LNCaP clone FGC (cell line): ENCODE measurements at places on chromosomes 13 and 19.

DNA sequence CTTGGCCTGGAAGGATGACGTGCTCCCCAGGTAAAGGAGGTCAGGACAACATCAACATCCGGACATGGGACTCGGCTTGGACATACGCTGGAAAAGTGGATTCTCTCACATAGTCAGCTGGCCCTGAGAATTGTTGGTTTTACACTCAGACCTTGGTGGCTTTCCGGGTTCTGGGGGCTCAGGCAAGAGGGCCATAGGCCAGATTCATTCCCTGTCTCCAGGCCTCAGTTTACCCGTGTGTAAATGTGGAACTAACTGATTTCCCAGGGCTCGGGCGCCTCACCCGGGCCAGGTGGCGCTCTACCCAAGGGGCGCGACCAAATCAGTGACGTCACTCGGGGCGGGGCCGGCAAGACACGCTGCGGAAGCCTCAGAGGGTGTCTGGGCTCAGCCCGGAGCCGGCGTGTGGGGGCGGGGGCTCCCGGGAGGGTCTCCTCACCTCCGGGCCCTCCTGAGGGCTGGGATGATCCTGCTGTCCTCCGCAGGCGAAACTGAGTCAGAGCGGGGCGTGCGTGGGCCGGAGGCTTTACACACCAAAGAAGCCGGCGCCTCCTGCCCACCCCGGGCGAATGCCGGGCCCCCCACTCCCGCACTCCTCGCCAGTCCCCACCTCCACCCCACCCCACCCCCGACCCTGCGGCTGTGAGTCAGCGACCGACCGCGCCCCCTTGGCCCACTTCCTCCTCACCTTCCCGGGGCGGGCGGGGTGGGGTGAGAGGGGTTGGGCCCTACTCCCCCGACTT is 862 bp upstream of the VASP start:
- no peak for DNase-seq

DNA sequence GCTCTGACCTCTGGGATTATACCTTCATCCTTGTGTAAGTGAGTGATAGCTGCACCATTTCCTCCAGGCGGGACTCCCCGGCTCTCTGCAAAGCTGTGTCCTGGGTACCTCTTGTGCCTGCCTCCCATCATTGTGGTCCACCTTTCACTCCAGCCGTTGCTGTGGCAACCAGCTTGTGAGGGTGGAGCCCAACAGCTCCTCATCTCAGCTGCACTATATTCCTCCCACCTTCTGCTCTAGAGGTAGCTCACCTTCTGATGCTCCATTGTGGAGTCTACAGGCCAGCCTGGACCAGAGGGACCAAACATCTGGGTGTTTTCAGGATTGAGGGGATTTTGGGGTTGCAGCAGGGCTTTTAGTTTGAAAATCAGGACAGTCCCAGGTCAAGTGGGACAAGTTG is 708.2 kb downstream of the UQCRFS1 start:
- no peak for DNase-seq

- DNase-seq, result no peak
Observed at GRCh38 chr13:36207672-36208071, 6.7 kb downstream of the SOHLH2 start.

- DNase-seq, result no peak
Observed at GRCh38 chr13:87661471-87661870, 9.7 kb upstream of the SLITRK5 start.

GRCh38 chr13:79684371-79684770 is 203.4 kb downstream of the NDFIP2 start:
- DNase-seq, result no peak

- DNase-seq, result no peak
Observed at GRCh38 chr13:44030615-44031014, 150.9 kb downstream of the LACC1 start.

GRCh38 chr19:45087531-45087930 is 5.4 kb upstream of the PPP1R37 start:
- DNase-seq, result no peak

DNA sequence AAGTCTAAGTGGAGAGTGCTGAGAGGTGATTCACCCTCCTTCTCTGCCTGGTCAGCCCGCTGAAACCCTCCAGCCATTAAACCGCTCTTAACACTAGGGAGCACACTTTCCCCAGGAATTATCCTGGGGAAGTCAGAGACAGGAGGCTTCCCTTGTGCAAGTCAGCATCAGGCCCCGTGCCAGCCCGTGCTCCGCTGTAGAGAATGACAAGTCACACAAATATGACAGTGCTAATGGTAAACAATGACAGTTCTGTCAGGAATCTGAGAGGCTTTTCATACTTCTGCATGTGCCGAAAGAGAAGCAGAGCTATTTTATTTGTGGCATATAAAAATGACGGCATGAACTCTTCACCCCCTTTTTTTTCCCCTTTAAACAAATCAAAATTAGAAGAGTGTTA is 816.9 kb upstream of the SLC10A2 start:
- DNase-seq, result peak; percentile 95

- no peak for DNase-seq
Observed at GRCh38 chr13:97975848-97976609, 22.6 kb downstream of the IPO5 start.

DNA sequence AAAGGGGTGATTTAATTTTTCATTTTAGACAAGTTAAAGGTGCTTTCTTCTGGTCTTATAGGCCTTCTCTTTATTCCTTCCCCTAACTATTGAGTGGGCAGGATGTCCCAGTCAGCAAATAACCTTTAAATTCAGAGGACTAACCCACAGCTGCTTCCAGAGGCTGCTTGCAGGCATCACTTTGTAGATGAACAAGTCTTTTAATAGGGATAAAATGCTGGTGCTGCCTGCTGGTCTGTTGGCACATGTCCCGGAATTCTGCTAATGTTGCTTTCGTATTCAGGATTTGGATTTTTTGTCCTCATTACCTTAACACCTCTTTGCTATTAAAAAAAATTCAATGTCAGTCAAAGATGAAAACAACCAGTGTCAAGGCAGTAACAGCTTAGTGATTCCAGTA is 132.7 kb upstream of the KL start:
- peak; percentile 23 for DNase-seq

GRCh38 chr19:2043251-2043641 is 7.8 kb downstream of the MKNK2 start:
- DNase-seq, result no peak

- no peak for DNase-seq
Observed at GRCh38 chr19:35291259-35291658, 702 bp upstream of the MAG start.

GRCh38 chr13:66618702-66619101 is 611.4 kb downstream of the PCDH9 start:
- DNase-seq, result peak; percentile 14

- DNase-seq, result no peak
Observed at GRCh38 chr19:27972291-27973040, 1240.5 kb downstream of the UQCRFS1 start.

DNA sequence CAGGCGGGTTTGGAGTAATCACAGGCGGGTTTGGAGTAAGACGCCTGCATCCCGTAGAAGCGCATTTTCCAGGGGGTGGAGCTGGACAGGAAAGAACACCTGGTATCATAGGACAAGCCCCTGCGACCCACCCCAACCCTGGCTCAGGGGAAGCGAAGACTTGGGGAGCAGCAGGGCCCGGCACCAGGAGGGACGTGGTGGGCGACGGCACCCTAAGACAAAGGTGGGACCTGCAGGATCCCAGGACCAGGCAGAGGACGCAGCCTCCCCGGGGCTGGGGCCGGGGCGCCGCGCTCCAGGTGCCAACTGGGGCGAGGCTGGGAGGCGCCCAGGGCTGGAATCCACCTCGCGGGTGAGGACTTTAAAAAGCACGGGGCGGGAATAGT is 520 bp downstream of the ZNF600 start:
- no peak for DNase-seq

GRCh38 chr19:57302020-57302465 is 18.2 kb upstream of the ZNF543 start:
- DNase-seq, result no peak

GRCh38 chr13:26816881-26817280 is 56.3 kb upstream of the GPR12 start:
- DNase-seq, result no peak

GRCh38 chr19:54335164-54335563 is 3.8 kb downstream of the LILRA4 start:
- no peak for DNase-seq

GRCh38 chr13:106795847-106796246 is 227.9 kb upstream of the ARGLU1 start:
- no peak for DNase-seq

- DNase-seq, result no peak
Observed at GRCh38 chr13:65638572-65639168, 1591.5 kb downstream of the PCDH9 start.

GRCh38 chr13:111158136-111158805 is 43.2 kb downstream of the ARHGEF7 start:
- DNase-seq, result peak; percentile 82

GRCh38 chr13:113816946-113817859 is 46.7 kb downstream of the GAS6 start:
- DNase-seq, result peak; percentile 62

DNA sequence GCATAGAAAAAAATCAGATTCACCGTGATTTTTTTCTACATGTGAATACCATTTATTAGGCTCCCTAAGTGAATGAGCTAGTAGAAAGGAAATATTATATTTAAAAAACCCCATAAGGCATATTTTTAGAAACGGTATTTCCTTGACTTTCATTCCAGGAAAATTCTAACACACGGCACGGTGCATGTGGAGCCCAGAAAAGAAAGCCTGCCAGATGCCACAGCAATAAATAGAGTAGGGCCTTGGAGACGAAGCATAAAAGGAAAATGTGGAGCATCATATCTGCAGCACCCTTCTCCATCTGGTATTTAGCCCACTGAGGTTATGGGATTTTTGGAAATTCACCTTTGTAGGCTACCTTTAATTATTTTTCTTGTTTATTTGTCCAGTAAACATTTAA is 314.4 kb downstream of the ENOX1 start:
- DNase-seq, result no peak

- no peak for DNase-seq
Observed at GRCh38 chr19:39679791-39680168, 24.1 kb downstream of the LGALS16 start.

DNA sequence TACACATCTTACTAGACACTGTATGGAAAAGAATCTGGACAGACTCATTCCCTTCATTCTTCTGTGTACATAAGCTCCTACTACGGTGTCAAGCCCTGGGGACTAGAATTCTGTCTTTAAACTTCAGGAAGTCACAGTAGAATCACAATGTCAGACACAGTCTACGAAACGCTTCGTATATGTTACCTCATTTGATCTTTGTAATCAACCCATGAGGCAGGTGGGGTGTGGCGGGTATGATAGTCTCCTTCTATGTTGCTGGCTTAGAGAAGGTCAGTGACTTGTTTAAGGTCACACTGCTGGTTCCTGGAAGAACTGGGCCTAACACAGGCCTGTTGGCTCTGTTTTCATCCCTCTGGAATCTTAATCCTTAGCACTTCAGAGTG is 32.2 kb upstream of the TPT1 start:
- DNase-seq, result no peak

DNA sequence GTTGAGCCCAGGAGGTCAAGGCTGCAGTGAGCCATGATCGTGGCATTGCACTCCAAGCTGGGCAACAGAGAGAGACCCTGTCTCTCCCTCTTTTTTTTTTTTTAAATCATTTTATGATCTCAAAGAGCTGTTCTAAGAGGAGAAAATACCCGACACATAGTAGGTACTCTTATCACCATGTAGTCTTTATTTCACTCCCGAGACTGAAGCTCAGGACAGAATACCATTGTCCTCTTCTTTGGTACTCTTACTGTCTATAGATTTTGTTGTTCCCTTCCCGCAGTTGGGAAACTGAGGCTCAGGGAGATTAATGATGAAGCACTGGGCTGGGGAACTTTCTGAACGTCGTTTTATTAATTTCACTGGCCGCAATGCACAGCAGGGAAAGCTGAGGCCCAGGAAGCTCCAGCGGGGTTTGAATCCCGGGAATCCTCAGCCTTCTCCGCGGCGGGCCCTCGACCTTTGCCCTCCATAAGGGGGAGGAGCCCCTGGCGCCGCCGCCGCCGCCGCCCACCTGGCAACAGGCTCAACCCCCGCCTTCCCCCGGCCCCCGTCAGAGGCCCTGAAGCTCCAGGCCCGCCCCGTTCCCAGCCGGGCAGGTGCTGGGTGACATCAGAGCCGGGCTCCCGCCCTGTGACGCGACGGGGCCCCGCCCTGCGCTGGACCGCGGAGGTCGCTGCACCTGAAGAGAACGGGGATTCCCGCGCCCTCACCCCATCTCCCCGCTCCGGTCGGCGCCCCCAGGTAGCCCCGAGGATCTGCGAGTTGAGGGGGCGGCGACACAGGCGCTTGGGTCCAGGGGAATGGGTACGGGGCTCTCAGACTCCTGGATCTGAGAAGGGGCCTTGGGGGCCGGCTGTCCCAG is 1.6 kb downstream of the MYH14 start:
- peak; percentile 4 for DNase-seq

DNA sequence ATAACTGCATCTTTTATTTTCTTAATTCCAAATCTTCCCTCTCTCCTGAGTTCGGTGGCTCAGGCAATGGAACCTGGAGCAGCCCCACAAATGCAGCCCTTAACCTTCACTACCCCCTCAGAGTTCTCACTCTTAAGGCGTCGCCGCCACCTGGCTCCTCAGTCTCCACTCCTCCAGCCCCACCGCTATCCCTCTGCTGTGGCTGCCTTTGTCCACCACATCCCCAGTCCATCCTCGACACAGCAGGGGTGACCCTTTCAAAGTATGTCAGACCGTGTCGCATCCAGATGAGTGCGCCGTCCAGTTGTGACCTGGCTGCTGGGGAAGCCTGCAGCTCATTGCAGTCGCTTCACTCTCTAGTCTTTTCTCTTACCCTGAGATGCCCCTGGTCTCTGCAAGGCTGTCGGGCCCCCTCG is 1.0 kb downstream of the SPPL2B start:
- no peak for DNase-seq

GRCh38 chr13:27493981-27494380 is 43.6 kb upstream of the MTIF3 start:
- no peak for DNase-seq

DNA sequence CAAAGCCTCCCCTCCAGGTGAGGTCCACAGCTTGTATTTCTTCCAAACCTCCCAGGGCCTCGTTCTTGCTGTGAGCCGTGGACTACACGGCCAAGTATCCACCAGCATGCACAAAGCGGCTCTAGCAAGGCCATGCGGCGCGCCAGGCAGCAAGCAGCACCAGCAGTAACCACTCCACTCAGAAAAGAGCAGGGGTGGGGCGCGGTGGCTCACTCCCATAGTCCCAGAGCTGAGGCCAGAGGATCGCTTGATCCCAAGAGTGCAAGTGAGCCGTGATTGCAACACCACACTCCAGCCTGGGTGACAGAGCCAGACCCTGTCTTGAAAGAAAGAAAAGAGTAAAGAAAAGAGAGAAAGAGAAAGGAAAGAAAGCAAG is 4.7 kb downstream of the CCDC8 start:
- DNase-seq, result no peak

DNA sequence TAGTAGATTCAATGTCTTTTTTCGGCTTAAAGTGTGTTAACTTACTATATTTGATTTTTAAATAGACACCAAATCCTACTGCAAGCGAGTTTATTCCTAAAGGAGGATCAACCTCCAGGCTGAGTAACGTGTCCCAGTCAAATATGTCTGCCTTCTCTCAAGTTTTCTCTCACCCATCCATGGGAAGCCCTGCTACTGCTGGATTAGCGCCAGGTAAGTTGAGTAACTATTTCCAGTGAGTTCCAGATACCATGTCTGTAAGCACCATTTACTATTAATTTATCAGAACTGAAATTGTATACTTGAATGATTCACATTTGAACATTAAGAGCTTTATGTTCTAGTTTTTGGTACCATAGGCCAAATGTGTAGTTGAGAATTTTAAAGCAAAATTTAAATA is 81.8 kb downstream of the PAN3 start:
- DNase-seq, result no peak
